ENCODE measurements at places on chromosomes 16 and 17.
A peak's percentile ranks its signal among the peaks of the same experiment; 100 is the strongest.

DNA sequence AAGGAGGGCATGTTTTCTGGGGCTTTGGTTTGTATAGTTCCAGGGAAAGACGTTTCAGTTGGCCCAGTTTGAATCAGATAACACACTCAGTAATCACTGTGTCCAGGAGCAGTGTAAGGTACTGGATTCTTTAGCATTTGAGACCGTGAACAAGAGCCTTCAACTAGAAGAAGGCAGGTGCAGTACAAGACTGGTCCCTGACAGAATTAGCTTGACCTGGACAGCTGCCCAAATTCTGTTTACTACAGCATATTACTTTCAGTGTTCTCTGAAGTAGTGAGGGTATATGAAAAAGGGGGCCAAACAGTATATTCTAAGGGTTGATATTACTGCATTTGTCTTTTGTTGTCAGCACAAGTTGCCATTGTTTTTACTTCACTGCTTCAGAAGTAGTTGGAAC, 81.3 kb downstream of the COX10 start:
- DNase-seq, result no peak

DNA sequence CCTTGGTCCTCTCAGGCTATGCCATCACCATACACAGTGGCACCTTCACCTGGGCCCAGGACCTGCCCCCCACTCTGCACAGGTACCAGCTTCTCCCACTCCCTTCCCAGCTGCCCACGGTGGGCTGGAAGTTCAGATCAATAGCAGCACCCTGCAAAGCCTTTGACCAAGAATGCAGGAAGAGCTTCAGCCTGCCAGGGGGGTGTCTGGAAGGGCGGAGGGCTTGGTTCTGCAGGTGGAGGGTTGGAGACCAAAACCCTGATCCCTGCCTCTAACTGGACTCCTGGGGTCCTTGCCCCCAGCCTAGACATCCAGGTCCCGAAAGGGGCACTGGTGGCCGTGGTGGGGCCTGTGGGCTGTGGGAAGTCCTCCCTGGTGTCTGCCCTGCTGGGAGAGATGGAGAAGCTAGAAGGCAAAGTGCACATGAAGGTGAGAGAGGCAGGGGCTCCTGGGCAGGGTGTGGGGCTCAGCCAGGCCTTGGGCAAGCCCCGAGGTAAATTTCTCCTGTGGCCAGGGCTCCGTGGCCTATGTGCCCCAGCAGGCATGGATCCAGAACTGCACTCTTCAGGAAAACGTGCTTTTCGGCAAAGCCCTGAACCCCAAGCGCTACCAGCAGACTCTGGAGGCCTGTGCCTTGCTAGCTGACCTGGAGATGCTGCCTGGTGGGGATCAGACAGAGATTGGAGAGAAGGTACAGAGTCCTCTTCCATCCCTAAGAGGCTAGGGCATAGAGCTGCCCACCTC, 34.3 kb downstream of the ABCC3 start:
- DNase-seq, result no peak

- DNase-seq, result no peak
Observed at GRCh38 chr17:72465191-72466024, 344.6 kb downstream of the SOX9 start.

DNA sequence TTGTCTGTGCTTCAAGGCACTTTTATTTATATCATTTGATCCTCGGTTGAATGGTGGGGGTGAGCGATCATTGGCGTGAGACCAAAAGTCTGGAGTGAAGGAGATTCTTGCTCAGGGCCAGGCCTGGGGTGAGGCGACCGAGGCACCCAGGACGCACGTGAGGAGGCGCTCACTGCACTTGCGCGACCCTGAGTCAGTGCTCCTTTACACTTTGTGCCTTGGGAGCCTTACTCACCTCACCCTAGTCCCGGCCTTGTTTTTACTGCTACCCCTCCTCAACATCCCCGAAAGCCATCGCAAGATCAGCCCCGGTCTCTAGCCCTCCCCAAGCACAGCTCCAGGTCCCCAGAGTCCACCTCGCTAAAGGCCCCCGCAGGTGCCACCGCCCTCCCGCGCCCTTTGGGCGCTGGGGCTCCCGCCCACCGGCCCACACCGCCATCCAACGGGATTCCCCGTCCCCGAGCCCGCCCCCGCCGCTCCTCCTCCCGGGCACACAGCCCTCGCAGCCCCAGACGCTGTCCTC, 496 bp downstream of the EZH1 start:
- DNase-seq, result peak; percentile 50

DNA sequence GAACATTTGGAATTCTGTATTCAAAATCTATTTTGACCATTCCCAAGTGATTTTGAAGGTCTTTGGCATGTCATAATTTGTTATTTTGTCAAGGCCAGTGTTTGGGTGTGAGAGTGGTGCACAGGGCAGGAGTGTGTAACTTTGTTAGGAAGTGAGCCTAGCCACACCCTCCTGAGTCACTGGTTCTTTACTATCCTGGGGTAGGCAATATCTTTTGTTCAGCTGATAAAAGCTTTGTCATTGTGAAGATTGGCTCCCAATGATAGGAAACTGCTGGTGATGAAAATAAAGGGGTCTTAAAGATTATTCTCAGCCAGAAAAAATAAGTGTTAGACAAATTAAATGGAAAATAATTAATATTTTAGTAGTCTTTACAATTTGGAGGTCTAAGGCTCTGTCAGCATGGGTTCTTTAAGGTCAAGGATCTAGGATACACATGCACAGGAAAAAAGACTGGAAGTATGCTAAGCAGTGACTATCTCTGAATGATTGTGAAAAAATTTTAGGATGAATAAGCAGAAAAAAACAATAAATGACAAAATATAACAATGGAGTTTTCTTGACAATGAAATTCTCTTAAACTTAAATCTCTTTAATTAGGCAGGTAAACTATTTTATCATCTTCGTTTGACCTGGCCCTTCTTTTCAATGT, 5.1 kb downstream of the UBN1 start:
- DNase-seq, result no peak

Measured in T follicular helper cell (primary cell).